CD4-positive, alpha-beta T cell treated with Interleukin-12 subunit alpha and Interleukin-12 subunit beta, for 1 hour (primary cell): ENCODE measurements at places on chromosomes 4 and X.

GRCh38 chr4:119238068-119238722 lies 25.7 kb downstream of the USP53 start:
- DNase-seq = no peak

DNA sequence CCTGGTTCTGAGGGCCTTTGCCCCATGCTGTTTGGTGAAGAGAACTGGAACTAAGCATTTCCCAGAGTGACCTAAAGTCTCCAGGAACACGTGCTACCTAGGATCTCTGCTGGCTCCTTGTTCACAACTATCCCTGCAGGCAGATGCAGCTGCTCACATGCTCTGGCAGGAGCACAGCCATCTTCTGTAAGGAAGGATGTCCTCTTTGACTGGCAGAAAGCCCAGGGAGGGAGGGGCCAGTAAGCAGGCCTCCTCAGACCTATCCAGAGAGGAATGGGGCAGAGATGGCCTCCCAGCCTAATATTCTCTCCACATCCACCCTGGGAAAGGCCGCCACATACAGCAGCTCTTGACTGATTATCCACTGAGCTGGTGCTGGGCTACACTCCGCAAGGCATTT lies 142.8 kb upstream of the EOLA2 start:
- DNase-seq = no peak

GRCh38 chr4:23268072-23268771 lies 575.5 kb downstream of the GBA3 start:
- no peak for DNase-seq

DNA sequence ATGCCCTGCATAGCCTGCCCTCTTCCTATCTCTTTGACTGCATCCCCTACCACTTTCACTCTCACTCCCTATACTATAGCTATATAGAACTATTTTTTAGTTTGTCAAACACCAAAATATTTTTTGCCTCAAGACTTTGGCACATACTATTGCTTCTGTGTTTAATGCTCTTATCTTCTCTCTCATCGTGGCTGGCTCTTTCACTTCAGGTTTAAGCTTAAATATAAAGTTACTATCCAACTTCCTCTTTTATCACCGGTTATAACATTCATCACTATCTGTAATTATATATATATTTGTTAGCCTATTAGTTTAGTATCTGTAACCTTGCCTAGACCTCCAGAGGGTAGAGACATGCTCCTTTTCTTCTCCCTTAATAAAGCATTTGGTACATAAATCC lies 11.5 kb upstream of the HMGB2 start:
- no peak for DNase-seq

DNA sequence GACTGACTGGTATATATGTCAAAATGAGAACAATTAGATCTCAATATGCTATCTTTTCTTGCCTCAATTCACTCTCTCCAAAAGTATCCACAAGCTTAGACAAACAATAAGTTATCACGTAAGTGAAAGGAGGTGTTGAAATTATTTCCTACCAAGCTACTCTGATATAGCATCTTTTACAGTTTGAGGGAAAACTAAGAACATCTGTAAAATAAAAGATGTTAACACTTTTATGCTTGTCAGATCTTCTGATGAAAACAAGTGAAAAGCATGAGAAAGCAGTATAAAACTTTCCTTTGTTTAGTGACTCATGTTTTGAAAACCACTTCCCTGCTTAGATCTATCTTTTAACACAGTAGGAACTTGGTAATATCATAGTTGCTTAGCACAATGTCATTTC lies 8.4 kb upstream of the MAB21L2 start:
- DNase-seq = no peak

- DNase-seq = no peak
These were observed 37.8 kb upstream of the CDS1 start for GRCh38 chr4:84545093-84545492.

DNA sequence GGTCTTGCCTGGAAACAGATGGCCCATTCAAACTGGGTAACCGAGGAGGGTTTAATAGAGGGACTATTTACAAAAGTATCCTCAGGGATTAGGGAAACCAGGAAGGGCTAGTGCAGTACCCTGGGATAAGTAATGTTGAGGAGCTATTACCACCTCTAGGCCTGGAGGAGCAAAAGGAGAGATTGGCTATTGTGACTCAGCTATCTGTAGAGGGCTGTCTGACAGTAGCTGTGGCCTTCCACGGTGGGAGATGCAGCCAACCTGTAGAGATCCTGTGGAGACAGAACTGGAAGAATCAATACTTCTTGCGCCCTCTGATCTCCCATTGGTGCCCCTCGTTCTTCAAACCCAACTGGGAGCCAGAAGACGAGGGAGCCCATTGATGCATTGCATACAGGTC lies 34.1 kb upstream of the RPS6KA3 start:
- no peak for DNase-seq

GRCh38 chr4:20474119-20474518 lies 222.4 kb downstream of the SLIT2 start:
- no peak for DNase-seq

- DNase-seq = no peak
These were observed 155.5 kb upstream of the PRDX4 start for GRCh38 chrX:23511793-23512192.

- no peak for DNase-seq
These were observed 39.5 kb upstream of the ZNF330 start for GRCh38 chr4:141180991-141181761.

DNA sequence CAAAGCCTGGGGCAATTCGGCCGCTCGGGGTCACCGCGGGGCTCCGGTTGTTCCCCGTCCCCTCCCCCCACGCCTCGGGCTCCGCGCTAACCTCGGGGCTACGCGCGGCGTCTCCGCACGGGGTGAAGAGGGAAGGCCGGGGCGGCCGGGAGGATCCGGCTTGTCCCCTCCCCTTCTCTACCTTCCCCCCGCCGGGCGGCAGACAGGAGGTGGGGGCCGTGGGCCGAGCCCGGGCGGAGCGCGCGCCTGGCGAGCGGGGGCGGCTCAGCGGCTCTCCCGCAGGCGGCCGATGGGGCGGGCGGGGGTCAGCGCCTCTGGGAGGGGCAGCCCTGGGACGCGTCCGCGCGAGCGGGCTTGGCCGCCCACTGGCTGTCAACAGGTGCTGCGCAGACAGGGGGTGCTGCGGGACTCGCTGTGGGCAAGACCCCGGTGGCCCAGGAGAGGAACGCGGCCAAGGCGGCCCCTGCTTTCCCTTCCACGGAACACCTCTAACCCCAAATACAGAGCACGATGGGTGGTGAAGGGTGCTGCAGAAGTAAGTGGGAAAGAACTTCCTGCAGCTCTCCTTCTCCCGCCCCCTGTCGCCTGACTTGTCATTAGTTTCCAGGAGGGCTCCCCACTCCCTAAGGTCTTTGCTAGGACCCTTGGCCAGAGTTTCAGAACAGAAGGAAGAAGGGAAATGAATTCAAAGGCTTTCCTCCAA lies at the start of gene PDGFC:
Gene PDGFC (minus strand): TSS at position 124 of the 703 bp plus-strand sequence. CDS start 896 bp downstream, outside the sequence.
- DNase-seq = peak; percentile 1

DNA sequence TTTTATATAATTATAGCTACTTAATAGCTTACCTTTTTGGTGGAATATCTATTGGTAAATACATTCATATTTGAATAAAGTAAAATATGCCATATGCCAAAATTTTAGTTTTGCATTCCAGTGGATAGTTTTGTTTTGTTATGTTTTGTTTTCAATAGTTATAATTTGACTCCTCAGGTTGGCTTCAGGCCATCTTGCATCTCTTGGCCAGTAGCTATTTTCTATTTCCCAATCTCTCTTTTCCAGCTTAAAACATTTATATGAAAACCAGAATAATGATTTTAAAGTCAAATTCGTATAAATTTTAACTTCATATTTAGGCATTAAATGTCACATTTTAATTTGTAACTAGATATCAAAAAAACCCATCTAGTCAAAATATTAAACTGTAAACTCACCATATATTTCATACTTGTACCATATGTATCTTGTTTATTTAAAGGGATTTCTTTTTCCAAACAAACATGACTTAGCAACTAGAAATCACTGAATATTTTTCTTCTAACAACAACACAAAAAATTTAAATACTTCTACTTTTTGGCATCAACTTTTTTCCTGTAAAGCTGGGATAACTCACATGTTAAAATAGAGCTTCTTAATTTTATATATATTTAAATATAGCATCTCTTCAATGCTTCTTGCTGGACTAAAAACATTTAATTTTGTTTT lies 1209.6 kb downstream of the PCDH7 start:
- DNase-seq = no peak

- DNase-seq = no peak
These were observed 923.6 kb upstream of the TENM3 start for GRCh38 chr4:181319629-181320028.

- peak; percentile 80 for DNase-seq
These were observed 78.0 kb upstream of the BCOR start for GRCh38 chrX:40175511-40176350.

GRCh38 chr4:168908093-168908492 lies 102.0 kb downstream of the CBR4 start:
- DNase-seq = no peak

GRCh38 chr4:9771034-9771433 lies 10.4 kb upstream of the DRD5 start:
- DNase-seq = no peak

- DNase-seq = no peak
These were observed at the start of gene TRO for GRCh38 chrX:54920610-54921426. TSS of gene TRO (plus strand) at chrX:54920824. CDS start at chrX:54922247, 1,423 bp downstream.

- no peak for DNase-seq
These were observed 2441.7 kb downstream of the ARAP2 start for GRCh38 chr4:33802578-33802977.
